Endothelial cell (in vitro differentiated cells): ENCODE measurements at places on chromosomes 6 and 20. TPM values are rescaled to one million over a fixed set of nuclear protein-coding genes. Genes with fewer than 3 reads are reported as not detected.

FRMD1 gene
- total RNA-seq: 0.05 TPM

DOK5 gene
- 0.26 TPM for total RNA-seq

CALHM4 gene
- not detected for total RNA-seq

EPB41L1 gene
- 19.3 TPM for total RNA-seq

PNPLA1 gene
- not detected for total RNA-seq

GABRR2 gene
- total RNA-seq: 0.36 TPM

DNAH8 gene
- 0.05 TPM for total RNA-seq

SPO11 gene
- not detected for total RNA-seq

PXDC1 gene
- 41.0 TPM for total RNA-seq

MYB gene
- total RNA-seq: 23.3 TPM

ZSCAN31 gene
- 3.7 TPM for total RNA-seq

LINC00237 gene
- not detected for total RNA-seq

FRS3 gene
- 8.8 TPM for total RNA-seq

RNF182 gene
- 2.7 TPM for total RNA-seq

TM9SF4 gene
- 46.0 TPM for total RNA-seq

RUNX2 gene
- 1.8 TPM for total RNA-seq

PEX6 gene
- total RNA-seq: 26.1 TPM

RIPPLY2 gene
- total RNA-seq: not detected

PSMB8 gene
- total RNA-seq: 5.2 TPM

GMDS gene
- 36.0 TPM for total RNA-seq

CLDN20 gene
- 0.23 TPM for total RNA-seq

NKX2-2 gene
- 0.82 TPM for total RNA-seq
